NCI-H2107 (cell line): ENCODE measurements at places on chromosomes 5 and 9.

GRCh38 chr5:31598640-31599611, 40.0 kb upstream of the PDZD2 start:
- no peak for DNase-seq

- no peak for DNase-seq
Observed at GRCh38 chr5:161700065-161700464, 14.5 kb downstream of the GABRA6 start.

GRCh38 chr9:99264070-99264680, 42.1 kb downstream of the SEC61B start:
- DNase-seq, result no peak

DNA sequence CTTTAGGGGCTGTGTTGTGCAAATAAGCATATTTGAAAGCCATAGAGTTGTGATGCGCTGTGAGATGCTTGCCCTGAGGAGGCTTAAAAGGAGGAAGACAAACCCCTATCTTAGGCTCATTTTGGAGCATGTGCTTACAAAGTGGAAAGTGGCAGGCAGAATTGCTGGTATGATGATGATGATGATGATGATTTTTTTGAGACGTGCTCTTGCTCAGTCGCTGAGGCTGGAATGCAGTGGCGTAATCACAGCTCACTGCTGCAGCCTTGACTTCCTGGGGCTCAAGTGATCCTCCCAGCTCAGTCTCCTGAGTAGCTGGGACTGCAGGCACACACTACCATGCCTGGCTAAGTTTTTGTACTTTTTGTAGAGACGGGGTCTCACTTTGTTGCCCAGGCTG, 1.7 kb downstream of the CNOT8 start:
- DNase-seq, result no peak
